ENCODE measurements at places on chromosomes 12 and 14.

DNA sequence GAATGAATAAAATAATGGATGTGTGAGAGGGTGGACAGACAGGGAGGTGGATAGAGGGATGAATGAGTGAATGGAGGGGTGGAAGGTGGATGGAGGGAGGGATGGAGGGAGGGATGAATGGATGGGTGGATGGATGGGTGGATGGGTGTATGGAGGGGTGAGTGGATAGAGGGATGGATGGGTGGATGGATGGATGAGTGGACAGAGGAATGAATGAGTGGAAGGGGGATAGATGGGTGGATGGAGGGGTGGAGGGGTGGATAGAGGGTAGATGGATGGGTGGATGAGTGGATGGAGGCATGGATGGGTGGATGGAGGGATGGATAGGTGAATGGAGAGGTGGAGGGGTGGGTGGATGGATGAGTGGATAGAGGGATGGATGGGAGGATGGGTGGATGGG is 47.9 kb upstream of the NOS1 start:
- DNase-seq = no peak

- DNase-seq = no peak
Measured at GRCh38 chr12:15931590-15932053, 20.5 kb downstream of the DERA start.

DNA sequence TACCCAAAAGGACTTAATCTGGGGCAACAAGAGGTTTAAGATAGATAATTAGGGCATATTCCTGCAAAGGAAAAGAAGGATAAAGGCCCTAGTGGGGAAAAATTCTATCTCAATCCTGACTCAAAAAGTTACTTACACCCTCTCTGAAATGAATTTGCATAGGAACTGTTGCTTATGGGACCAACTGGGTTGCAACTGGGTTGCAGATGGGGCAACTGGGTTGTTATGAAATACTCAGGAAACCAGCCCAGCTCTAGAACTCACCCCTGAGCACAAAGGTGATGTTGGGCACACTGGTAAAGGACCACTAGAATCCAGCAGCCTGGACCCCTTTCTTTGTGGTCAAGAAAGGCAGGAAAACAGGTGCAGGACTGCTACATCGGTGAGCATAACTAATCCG is 17.2 kb upstream of the RILPL1 start:
- DNase-seq = no peak

DNA sequence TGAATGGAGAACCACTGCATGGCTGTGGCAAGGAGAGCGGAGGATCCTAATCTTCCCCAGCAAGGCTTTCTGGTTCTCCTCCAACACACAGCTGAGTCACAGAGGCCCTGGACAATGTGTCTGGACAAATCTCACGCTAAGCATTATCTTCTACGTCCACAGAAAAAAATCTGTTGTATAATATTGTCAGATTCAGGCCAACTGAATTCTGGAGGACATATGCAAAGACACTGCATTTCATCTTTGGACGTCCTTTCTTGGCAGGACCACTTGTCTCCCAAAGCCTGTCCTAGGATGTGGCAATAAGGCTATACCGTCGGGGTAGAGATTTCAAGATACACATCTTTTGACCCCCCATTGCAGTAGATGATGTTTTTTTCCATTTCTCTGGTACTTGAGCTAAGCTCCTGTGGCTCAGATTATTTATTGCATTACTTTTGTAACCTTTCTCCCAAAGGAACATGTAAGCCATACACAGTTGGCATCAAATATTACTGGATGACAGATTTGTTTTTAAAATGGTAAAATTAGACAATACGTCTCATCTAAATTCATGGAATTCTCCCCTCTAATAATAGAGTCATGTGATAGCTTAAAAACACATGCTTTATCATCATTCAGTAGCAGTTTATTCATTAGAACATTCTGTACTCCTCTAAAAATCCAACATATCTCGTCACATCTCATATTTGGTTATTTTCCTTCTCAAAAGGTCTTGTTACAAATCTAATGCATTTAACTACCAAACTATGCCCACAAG is 19.4 kb downstream of the LMO3 start:
- no peak for DNase-seq

- peak; percentile 34 for DNase-seq
Measured at GRCh38 chr12:138898-139534, 72.4 kb downstream of the IQSEC3 start.

- peak; percentile 66 for DNase-seq
Measured at GRCh38 chr12:65823513-65824375, 539 bp upstream of the HMGA2 start.

- no peak for DNase-seq
Measured at GRCh38 chr12:122413516-122414404, 8.7 kb downstream of the CLIP1 start.

DNA sequence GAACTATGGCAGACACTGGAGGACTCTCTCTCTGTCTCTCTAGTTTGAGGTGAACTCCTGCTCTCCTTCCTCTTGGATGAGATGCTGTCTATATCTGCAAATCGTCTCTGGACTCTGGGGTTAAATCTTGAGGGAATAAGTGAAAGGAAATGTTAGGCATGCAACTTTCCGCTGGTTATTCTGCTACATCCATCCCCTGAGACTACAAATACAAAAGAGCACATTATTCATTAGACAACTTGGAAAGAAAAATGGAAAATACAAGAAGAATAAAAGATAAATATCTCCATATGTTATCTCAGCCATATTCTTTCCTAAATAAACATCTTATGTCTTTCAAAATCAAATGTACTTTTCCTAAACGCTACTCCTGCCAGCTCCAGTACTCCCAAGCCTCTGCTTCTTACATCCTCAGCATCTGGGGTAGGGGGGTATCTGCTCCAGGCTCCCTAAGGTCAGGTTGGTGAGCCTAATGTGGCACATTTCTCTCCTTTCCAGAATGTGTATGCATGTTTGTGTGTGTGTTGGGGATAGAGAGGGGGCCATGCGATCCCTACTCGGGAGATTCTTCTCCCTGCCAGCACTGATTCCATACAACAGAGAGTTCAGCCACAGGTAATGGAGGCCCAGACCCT is 102.9 kb upstream of the FSCB start:
- DNase-seq = peak; percentile 68

GRCh38 chr12:122610911-122611310 is 83.9 kb downstream of the KNTC1 start:
- DNase-seq = no peak

DNA sequence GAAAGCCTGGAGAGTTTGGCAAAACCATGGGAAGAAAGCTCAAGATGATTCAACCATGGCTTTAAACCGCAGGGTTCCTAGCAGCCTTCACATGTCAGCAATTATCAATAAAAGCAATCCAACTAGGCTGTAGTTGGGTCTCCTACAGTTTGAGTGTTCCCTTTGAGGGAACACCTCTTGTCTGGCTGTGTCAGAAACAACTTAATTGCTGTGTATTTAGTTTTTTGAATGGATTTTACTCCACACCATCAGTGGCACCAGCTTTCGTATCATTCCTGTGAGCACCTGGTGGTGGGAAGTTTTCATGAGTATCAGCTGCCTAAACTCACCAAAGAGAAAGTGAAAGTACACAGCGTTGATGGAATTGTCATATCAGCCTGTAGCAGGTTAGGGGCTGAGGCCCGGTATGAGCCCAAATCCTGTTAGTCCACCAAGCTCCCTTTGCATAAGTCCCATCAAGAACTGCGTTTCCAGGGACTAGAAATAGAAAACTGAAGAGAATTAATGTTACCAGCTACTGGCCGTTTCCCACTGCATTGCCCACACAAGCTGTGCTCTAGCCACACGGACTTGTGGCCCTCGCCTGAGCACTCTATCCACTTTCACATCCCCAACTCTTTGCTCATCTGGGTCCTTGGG is 10.9 kb upstream of the IL26 start:
- DNase-seq = no peak

DNA sequence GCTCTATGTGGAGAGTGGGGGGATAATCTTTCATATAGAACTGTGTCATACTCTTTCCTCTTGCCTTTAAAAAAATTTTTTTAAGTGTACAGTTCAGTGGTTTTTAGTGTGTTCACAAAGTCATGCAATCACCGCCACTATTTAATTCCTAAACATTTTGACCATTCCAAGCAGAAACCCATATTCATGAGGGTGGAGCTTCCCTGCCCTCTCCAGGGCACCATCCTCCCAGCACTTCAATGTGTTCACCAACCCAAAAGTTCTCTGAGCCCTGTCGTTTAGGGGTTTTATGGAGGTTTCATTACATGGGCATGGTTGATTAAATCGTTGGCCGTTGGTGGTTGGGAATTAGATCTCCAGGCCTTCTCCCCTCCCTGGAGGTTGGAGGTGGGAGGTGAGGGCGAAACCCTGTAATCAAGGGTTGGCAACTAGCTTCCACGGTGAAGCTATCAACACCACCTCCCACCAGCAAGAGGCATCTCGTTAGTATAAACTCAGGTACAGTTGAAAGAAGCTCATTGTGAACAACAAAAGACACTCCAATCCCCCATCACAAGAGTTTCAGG is 42.8 kb upstream of the WNK1 start:
- DNase-seq = no peak

GRCh38 chr14:97978341-97978740 is 1181.2 kb downstream of the VRK1 start:
- peak; percentile 56 for DNase-seq

GRCh38 chr14:64233531-64234190 is 60.5 kb downstream of the ESR2 start:
- no peak for DNase-seq

GRCh38 chr12:120563495-120563894 is 17.7 kb downstream of the POP5 start:
- DNase-seq = no peak

- DNase-seq = no peak
Measured at GRCh38 chr12:68613209-68613904, 2.7 kb downstream of the RAP1B start.

DNA sequence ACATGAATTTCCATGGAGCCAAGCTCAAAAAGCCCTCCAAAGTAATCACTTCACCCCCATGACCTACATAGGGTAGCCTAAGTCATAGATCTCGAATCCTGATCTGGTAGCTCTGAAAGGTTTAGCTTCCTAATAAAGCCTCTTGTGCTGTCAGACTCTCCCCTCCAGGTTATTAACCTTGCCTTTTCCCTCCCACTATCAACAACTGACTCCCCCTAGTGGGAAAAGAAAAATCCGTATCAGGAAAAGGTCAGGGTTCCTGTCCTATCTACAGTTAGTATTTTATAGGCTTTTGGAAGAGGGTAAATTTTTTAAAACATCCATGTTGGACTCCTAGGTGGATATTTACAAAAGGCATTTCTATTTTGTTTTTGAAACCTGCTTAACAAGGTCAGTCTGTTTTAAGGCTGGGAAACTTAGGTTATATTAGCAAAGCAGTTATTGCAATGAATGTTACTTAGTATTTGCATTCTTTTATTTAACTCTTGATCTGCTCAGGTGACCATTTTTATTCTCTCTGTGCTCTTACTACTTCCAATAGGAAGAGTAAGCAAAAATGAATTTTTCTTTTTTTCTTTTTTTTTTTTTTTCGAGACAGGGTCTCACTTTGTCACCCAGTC is 8.0 kb downstream of the YY1 start:
- no peak for DNase-seq

DNA sequence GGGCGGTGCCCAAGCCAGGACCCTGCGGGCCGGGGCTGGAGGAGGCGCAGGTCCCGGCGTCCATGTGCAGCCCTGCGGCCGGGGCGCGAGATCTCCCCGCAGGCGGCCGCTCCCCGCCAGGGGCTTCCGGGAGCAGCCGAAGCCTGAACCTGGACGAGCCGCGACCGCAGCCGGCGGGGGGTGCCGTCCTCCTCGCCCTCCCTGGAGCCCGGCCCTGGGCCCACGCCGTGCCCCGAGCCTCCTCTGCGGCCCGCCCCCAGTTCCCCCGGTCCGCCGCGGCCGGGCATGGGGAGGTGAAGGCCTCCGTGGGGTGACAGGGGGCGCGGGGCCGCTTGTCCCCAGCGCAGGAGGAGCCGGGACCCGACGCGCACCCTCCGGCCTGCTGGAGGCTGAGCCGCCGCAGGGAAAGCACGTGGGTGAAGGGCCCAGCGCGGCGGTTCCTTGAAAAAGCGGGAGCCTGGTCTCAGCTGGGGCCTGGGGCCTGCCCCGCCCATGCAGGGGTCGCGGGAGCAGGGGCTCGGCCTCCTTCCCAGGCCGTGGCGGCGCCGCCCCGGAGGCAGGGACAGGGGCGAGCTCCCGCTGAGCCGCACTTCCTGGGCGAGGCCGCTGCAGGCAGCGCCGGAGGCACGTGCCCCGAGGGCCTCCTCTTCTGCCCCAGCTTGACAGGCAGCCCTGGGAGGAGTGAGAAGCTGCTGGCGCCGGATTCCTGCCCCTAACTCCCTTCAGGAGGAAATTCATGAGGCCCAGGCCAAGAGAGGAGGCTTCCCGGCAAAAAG is 55.6 kb upstream of the PPP2R5C start:
- DNase-seq = peak; percentile 51

DNA sequence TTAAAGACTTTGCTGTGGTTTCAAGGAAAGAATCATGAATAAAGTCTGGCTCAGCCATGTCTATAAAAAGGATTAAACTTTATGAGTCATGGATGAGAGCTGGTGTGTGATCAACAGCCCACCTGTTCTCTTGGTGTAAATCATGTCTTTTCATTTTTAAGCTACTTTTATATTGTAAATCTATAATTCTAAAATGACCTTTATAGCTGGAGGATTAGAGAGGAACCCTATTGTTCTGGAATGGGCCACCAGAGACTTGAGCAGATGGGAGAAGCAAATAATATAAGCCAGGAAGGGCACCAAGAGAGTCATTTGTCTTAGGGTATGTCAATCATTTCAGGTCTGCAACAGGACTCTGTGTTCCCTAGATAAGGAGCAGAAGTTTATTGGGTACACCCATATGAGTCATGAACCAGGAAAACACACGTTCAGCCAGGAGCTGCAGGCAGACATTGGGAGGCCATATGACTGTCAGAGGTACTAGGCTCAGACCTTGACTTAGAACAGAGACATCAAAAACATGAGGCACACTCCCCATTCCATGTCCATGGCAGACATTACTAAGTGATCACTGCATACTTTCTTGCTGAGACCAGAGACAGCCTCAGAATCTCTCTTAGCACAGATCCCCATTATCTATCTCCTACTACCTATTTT is 49.3 kb downstream of the NDUFA12 start:
- DNase-seq = no peak

- DNase-seq = peak; percentile 49
Measured at GRCh38 chr12:121060149-121061001, 21.3 kb upstream of the OASL start.

DNA sequence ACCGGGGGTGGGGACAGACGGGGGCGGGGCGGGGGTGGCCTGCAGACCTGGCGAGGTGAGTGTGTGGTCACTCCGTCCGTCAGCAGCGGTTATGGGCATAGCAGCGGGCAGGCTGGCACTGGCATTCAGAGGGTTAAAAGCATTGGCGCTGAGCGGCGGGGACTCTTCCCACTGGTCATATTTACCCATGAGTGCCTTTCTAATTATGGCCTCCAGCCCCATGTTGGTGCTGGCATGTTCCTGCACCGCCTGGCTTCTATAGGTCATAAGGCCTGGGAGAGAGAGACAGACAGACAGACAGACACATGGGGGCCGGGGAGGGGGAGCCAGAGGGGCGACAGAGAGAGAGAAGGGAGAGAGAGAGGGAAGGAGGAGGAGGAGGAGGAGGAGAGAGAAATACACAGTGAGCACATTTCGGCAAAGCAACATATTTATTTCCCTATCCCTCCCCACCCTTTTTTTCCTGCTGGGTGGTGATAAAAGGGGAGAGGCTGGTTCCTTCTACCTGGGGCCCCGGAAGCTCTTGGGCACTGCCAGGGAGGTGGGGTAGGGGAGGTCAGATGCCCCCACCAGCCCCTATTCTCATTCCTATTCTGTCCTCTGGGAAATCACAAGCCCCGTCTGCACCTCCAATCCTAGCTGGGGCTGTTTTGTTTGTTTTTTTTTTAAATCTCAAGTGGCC is 32.6 kb downstream of the RFLNA start:
- no peak for DNase-seq

Data from hindlimb muscle (tissue), 1 donor.